Hair follicular keratinocyte (primary cell): ENCODE measurements at places on chromosomes 12 and 14. TPM values are rescaled to one million over a fixed set of nuclear protein-coding genes. Genes with fewer than 3 reads are reported as not detected.

Gene PTPN6
- total RNA-seq, result 20.9 and 24.3 TPM in 2 replicates

Gene CHFR
- 24.0 and 26.2 TPM in 2 replicates for total RNA-seq

Gene RNASE3
- total RNA-seq, result not detected in 2 replicates

Gene HCAR3
- total RNA-seq, result 1.4 and 4.3 TPM in 2 replicates

Gene GPX2
- 0.23 and 1.7 TPM in 2 replicates for total RNA-seq
